ENCODE measurements at places on chromosomes 6 and 20.

DNA sequence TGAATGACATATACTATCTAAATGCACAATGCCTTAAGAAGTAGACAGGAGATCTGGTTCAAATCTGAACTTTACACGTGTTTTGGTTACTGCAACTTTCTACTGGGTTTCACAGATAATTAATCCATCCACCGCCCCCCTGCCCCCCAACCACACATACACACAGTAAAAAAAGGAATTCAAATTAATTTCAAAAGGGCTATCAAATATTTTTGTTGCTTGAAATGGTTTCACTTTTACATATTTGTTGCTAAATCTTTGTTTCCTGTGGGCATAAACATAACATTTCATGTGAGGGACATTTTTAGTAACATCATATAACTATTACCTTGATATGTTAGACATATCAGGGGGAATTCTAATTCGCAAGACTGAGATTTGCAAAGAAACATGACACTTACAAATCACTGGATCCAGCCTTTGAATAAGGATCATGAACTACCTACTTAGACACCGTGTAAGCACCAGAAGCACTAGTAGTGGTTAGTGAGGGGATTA, 7.5 kb downstream of the NEDD9 start:
- no peak for DNase-seq

GRCh38 chr20:62202676-62203377, 17.3 kb downstream of the HRH3 start:
- DNase-seq, result no peak

GRCh38 chr6:31358302-31358701, 1.3 kb upstream of the HLA-B start:
- DNase-seq, result no peak

DNA sequence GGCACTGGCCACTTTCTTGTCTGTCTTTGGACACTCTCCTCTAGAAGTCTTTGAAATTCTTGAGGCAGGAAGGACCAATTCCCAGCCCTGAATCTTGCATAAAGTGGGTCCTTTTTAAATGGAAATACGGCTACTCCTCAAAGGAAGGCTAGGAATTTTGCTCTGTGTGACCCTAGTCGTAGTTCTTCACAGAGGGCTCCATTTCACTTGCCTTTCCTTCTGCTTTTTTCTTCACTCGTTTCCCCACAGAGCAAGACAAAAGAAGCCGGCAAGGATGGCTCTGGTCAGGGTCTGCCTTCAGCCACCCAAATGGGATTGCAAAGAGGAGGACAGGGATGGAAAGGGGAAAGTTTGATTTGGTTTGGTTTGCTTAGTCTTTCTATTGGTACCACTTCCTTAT, 25.8 kb downstream of the HLA-E start:
- no peak for DNase-seq

DNA sequence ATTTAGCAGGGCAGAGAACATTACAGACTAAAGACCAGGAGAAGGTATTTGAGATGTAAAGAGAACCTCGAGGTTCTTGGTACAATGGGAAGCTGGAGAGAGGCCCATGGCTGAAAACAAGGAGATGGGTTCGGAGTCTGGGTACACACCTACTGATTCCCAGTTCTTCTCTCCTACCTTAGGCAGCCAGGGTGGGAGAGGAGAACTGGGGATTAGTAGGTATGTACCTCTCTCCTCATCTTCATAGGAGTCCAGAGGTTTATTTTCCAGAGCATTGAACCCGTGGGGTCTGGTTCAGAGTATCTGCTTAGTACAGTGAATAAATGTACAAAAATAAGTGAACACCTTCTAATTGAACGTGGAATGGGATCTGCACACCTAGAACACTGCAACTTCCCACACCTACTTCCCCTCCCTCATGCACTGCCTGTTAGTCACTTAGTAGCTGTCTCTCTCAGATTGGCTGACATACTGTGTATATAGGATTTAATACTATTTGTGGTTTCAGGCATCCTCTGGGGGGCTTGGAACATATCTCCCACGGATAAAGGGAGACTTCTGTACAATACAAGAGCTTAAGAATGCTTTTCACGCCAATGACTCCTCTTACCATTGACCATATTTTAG, 23.5 kb upstream of the NUP153 start:
- no peak for DNase-seq

DNA sequence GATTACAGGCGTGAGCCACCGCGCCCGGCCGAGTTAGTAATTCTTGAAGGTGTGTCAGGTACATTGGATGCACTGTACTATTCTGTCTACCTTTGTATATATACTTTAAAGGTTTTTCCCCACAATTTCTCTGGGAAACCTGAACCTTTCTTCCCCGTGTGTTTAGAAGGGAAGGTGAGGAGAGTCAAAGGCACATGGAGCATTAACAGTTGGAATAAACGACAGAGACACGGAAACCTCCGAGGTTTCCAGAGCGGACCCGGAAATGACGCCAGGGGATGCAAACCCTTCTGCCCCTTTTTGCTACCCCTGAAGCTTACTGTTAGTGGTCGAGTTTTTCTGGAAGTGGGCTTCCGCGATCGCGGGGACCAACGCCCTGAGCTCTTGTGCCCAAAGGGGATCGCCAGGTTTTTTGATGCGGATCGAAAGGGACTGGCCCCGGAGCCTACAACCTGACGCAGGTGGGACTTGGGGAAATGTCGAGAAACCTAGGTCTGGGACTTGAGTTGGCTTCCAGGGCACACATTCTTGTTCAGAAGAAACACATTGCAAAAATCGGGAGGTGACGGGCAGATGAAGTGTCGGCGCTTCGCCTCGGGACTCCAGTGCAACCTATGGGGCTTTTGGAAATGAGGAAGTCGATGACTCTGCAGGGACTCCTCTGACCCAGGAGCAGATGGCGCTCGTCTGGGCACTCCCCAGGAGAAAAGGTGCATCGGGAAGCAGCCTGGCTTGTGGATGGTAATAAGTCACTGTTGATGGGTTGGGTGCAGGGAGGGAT, 218.2 kb downstream of the OR2B2 start:
- peak; percentile 31 for DNase-seq

GRCh38 chr6:104771258-104771832, 88.4 kb downstream of the HACE1 start:
- DNase-seq, result no peak

GRCh38 chr6:32638532-32639219, 1.5 kb downstream of the HLA-DQA1 start:
- no peak for DNase-seq

DNA sequence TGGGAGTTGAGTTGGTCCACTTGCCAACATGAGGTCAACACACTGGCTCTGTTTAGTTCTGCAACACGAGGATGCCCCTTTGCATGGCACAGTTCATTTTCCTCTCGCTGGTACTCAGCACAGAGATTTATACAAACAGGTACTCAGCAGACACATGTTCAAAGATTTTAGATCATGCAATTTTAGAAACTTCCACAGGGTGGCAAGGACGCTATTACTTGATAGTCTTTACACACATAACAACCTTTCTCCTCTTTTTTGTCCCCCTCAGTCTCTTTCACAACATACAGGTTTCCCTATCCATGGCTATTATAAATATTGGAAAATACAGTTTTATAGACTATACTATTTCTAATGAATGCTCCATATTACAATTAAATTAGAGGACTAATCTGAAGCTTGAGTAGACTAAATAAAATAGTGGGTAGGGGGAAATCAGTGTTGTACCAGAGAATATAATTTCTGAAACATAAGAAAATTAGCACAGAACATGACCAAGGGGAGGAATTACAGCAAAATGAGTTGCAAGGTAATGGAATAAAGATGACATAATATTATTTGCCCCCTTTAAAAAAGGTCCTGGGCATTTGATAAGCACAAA, 331.8 kb upstream of the BTBD3 start:
- DNase-seq, result no peak

- DNase-seq, result no peak
Measured at GRCh38 chr6:150719831-150720230, 120.1 kb downstream of the PLEKHG1 start.

GRCh38 chr6:33979750-33980149, 166.1 kb downstream of the GRM4 start:
- no peak for DNase-seq

DNA sequence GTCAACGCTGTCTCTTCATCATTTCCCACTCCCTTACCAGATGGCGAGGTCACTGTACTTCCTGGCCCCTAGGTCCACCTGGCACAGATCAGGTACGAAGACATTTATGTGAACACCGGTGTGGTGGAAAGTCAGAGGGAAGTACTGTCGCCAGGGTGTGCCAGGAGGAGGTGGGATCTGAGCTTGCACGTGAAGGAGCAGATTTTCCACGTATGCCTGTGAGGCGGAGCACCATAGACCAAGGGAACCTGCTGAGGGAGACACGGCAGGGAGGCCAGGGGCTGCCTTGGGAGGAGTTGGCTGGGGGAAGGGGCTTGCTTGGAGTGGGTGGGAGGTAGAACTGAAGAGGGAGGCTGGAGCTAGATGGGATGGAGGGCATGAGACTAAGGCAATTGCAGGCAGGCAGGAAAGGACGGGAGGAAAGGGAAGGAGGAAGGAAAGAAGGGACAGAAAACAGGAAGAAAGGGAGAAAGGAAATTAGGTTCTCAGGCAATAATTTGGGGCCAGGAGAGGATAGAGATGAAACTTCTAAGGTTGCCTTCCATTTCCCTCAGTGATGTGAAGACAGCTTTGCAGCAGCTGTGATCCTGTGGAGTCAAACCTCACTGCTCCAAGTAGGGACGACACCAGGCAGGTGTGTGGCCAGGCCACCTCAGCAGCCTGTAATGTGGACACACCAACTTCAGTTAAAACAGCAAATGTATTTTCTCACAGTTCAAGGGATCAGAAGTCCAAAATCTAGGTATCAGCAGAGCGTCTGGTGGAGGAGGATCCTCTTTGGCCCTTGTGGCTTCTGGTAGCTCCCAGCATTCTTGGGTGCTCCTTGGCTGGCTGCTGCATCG, 46.8 kb downstream of the CHMP4B start:
- DNase-seq, result no peak
